Spinal cord (tissue), 10 donors: ENCODE measurements at places on chromosomes 5 and 9. TPM values are rescaled to one million over a fixed set of nuclear protein-coding genes. Genes with fewer than 3 reads are reported as not detected.
A peak's percentile ranks its signal among the peaks of the same experiment; 100 is the strongest.

DNA sequence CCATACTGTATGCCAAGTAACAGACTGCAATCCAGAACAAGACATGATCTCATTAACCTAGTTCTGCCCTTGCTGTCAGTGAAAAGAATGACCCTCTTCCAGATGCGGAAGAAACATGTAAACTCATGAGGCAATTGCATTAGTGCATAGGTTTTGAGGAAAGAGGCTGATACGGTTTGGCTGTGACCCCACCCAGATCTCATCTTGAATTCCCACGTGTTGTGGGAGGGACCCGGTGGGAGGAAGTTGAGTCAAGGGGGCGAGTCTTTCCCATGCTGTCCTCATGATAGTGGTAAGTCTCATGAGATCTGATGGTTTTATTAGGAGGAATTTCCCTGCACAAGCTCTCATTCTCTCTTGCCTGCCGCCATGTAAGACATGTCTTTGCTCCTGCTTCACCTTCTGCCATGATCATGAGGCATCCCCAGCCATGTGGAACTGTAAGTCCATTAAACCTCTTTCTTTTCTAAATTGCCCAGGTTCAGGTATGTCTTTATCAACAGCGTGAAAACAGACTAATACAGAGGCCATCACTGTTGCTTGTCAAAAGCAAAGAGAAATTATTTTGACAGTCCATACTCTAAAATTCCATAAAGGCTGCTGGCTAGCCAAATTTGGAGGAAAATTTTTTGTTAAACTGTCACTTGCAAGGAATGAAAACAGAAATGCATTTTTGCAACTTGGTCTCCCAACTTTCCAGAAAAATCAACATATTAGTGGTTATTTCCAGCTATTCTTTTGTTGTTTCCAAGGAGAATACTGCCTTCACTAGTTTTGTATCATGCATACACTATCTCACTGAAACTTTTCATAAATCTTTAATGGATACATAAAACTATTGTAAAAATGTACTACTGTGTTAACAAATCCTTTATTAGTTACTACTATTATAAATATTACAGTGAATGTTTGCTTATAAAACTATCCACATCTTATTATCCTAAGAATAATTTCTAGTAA, 3.2 kb upstream of the ARL15 start:
- DNase-seq: no peak

MYOZ3 gene
- polyA plus RNA-seq: 15.6 TPM

RMRP gene
- not detected for polyA plus RNA-seq

TCOF1 gene
- 22.2 TPM for polyA plus RNA-seq

MLANA gene
- 0.49 TPM for polyA plus RNA-seq

DNA sequence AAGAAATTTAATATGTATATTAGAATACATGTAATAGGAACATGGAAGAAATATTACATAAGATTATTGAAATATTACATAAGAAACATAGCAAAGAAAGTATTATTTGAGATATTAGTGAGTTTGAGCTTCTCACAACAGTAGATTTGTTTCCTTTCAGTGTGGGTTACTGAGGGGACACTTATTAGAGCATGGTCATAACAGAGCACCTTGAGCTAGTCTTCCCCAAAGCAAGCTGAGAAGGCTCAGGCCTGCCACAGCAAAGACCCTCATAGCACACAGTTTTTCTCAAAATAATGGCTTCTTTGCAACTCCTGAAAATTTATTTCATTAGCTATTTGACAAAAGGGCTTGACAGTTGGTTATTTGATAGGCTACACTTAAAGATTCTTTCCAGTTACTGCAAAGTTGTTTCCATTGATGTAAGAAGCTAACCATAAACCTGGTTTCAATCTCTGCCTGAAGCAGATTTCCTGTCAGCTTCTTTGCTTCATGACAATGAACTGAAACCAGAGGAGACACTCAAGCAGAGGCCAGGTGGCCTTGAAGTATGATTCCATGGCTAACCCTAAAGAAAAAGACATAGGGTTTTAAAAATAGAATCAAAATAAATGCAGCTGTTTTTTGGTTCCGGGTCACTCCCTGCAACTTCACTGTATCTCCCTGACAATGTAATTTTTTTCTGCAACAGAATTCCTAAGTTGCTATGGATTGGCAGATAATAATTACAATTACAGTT, 68.6 kb downstream of the ERMP1 start:
- DNase-seq: no peak

DNA sequence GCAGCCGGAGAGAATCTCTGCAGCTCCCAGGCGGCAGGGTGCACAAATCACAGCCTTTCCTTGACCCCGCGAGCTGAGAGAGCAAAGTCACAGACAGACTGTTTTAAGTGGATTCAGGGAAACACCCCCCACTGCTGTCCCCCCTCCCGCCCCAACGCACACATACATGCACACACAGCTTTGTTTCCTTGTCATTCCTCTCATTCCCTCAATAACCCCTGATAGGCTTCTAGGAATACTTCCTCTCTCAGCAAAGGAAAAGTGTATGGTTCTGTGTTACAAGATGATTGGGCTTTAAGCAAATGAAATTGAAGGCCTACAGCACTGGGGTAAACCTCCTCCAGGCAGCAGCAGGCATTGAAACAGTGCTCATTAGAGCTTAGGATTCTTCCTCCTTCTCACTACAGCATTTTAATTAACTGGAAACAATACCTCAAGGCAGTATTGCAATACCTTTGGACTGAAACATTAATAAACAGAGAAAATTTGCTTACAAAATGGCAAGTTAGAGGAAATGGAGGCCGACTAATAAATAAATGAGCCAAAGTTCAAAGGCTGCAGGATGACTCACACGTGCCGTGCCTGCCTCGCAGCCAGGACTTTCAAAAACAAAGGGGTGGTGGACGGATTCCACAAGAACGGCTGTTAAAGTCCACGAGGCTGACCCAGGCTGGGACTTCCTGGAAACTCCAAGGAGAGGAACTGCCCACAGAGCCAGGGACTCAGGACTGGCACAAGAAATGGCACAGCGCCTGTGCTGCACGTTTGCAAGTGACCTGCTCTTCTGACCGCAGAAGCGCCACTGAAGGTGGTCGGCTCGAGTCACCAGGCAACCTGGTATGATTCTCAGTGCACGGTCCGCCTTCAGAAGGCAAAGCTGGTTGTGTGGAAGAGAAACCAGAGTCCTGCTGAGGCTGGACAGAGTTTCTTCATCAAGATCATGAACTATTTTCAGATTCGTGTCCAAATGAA, 236.2 kb downstream of the SYK start:
- DNase-seq: no peak

- no peak for DNase-seq
These were observed 63.5 kb downstream of the C9orf50 start for GRCh38 chr9:129557192-129558036.

- no peak for DNase-seq
These were observed 190.5 kb downstream of the HSPA4 start for GRCh38 chr5:133242221-133242835.

SPATA31D1 gene
- polyA plus RNA-seq: not detected

GZMA gene
- 0.24 TPM for polyA plus RNA-seq

DNAJA1 gene
- polyA plus RNA-seq: 276 TPM

GNA14 gene
- polyA plus RNA-seq: 3.3 TPM

GRCh38 chr9:33750307-33750838, 45.0 kb upstream of the PRSS3 start:
- DNase-seq: no peak

ELOVL7 gene
- 4.2 TPM for polyA plus RNA-seq

- no peak for DNase-seq
These were observed 30.9 kb upstream of the PPP1R26 start for GRCh38 chr9:135448663-135449100.

- no peak for DNase-seq
These were observed 153.1 kb upstream of the OTULINL start for GRCh38 chr5:14428302-14429081.

- peak; percentile 28 for DNase-seq
These were observed 28.9 kb downstream of the ARHGEF28 start for GRCh38 chr5:73654819-73655318.

DNA sequence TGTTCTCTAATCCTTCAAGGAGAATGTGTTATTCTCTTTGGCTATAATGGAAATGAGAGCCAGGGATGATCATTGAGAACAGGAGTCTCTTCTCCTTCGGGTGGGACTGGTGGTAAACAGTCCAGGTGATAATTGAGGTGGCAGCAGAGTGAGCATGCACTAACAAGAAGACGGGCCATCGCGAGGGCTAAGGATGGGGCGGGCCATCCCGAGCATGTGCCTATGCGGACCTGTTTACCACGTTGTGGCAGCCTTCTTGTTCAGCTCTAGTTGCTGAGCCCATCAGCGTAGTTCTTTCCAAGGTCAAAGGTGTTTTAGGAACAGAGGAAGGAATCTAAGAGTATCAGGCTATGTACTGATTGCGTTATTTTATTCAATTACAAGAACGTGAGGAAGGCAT, 180.1 kb downstream of the SMARCA2 start:
- DNase-seq: no peak
